ENCODE measurements at places on chromosomes 4 and X. TPM values are rescaled to one million over a fixed set of nuclear protein-coding genes. Genes with fewer than 3 reads are reported as not detected.

CPE gene
- polyA plus RNA-seq: 96.9 TPM

PARM1 gene
- polyA plus RNA-seq: 67.7 TPM

GABRG1 gene
- 0.10 TPM for polyA plus RNA-seq

POLN gene
- 6.7 TPM for polyA plus RNA-seq

MGST2 gene
- 56.6 TPM for polyA plus RNA-seq

OTUD6A gene
- polyA plus RNA-seq: not detected

RAB40AL gene
- 0.76 TPM for polyA plus RNA-seq

ARHGAP10 gene
- 19.1 TPM for polyA plus RNA-seq

NPY5R gene
- polyA plus RNA-seq: 4.1 TPM

H2BW2 gene
- polyA plus RNA-seq: 0.99 TPM

CTAG1A gene
- not detected for polyA plus RNA-seq

GRID2 gene
- polyA plus RNA-seq: 5.5 TPM

SMIM10 gene
- polyA plus RNA-seq: 8.8 TPM

ARHGEF6 gene
- 12.2 TPM for polyA plus RNA-seq

NXF2 gene
- 0.67 TPM for polyA plus RNA-seq

Data from renal pelvis (tissue), 12 donors.